ENCODE measurements at places on chromosomes 6 and 20.

DNA sequence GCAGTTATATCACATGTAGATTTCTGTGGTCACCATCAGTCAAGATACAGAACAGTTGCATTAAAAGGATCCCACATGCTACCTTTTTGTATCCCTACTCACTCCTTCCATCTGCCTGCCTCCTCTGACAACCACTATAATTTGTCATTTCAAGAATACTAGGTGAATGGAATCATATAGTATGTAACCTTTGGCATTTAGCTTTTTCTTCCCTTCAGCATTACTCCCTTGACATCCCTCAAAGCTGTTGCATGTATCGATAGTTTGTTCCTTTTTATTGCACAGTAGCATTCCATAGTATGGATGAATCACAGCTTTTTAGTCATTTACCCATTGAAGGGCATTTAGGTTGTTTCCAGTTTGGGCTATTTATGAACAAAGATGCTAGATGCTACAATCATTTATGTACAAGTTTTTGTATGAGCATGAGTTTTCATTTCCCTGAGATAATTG is 26.1 kb downstream of the NCOA7 start:
- DNase-seq, result no peak

GRCh38 chr6:121647905-121648304 is 212.5 kb downstream of the GJA1 start:
- DNase-seq, result no peak

GRCh38 chr6:159754959-159755914 is 6.6 kb upstream of the ACAT2 start:
- DNase-seq, result peak; percentile 27

DNA sequence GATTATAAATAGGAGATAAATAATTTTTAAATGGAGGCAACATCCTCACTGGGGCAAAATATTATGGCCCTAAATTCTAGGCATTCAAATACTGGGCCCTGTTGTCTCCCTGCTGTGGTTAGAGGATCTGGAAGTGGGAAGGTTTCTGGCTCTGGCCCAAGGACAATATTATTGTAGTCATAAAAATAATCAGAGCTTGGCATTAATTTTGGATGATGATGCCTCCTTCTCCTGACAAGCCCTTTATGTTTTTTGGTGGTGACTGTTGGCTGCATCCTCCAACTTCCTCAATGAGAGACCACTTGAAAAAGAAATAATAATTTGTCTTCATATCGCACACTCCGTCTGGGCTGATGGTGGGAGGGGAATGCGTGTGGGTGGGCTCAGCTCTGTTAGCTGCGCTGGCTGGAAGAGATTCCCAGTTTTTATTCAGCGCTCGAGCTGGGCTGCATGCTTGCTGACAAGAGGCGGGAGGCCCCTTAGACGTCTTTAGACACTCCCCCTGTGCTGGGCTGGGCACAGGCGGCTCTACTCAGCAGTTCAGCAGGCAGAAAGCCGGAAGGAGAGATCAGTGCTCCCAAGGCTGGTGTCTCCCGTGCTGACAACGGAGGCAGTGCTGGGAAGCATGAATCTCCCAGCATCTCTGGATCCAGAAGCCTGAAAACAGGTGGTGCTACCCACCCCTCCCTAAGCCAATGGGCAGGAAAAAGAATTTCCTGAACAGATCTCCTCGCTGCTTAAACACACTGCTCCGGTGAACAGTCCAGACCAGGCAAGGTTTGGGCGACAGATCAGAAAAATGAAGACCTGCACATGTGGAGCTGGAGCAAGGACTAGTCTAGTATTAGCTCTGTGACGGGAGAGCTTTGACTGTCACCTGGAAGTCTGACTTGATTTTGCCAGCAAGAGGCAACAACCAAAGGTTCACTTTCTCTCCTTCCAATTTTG is 97.7 kb downstream of the SYCP2 start:
- no peak for DNase-seq

GRCh38 chr6:34961082-34961481 is 72.0 kb downstream of the ANKS1A start:
- DNase-seq, result no peak
